Stimulated activated CD8-positive, alpha-beta memory T cell treated with anti-CD3 and anti-CD28 coated beads, Interleukin-15, amount 100 ng/mL, for 24 hours (primary cell): ENCODE measurements at places on chromosomes 1 and 21.

GRCh38 chr1:216532251-216532798 is 109.1 kb upstream of the USH2A start:
- no peak for DNase-seq

- no peak for DNase-seq
Measured at GRCh38 chr1:200674838-200675587, 5.3 kb upstream of the DDX59 start.

- no peak for DNase-seq
Measured at GRCh38 chr1:200972985-200973742, 50.4 kb downstream of the KIF21B start.

GRCh38 chr1:218514689-218515088 is 169.6 kb downstream of the TGFB2 start:
- DNase-seq = no peak

- no peak for DNase-seq
Measured at GRCh38 chr1:22861764-22862440, 110.8 kb downstream of the LACTBL1 start.

DNA sequence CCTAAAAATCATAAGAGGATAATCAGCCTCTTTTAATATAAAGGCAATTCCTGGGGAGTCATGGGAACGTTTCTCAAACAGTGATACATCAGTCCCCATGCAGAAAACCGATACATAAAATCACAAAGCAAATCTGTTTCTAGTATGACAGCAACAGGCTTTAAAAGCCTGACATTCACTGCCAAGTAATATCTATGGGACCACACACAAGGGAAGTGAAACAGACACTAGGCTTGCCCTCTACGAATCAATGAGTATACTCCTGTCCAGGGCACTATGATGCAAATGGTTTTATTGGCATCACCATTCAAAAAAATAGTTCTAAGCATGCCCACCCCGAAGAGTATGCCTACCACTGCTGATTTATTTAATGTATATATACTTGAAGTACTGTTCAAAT is 54.4 kb downstream of the TIAM1 start:
- no peak for DNase-seq

GRCh38 chr1:79519084-79519760 is 512.7 kb upstream of the ADGRL4 start:
- no peak for DNase-seq

DNA sequence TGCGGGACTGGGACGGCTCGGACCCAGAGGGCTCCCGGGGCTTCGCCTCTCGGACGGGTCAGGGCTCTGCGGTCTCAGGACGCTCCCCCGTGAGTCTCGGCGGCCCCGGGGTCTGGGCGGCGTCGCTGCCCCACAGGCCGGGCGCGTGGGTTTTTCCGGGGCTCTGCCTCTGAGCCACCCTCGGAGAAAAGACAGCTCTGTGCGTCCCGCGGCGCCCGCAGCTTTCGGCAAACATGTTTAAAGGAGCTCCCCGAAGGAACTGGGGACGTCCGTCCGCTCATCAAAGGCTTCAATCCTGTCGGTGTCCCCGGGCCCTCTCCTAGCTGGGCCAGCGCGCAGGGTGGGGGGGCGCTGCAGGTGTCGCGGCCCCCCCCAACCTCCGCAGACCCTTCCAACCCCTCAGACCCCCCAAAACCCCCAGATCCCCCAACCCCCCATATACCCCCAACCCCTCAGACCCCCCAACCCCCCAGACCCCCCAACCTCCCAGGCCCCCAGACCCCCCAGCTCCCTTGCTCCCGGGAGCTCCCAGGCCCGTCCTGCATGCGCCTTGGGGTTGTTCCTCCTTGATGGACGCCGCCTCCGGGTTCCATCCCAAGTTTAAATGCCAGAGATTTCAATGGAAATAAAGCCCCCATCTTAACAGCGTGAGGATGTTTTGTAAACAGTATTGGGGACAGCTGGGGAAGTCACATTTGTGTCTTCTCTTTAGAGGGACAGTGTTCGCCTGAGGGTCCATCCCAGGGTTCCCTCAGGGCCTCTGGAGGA is 996 bp upstream of the C1orf159 start:
- DNase-seq = no peak

- no peak for DNase-seq
Measured at GRCh38 chr21:40331804-40332203, 464.6 kb downstream of the PCP4 start.

DNA sequence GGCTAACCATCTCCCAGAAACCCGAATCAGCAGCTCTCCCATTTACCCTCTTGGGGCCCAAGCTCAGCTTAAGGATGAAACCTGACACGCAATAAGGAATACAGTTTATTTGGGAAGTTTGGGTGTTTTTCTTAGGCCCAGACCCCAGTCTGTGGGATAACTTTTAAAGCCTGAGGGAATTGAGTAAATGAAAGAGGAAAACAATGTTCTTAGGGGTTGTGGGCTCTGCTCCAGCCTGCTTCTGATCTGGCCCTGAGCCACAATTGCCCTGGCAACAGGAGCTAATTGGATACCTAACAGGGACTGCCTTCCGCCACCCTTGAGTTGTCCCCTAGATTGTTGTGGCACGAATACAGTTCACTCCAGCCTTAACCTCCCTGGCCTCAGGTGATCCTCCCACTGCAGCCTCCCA is 20.1 kb downstream of the DYRK3 start:
- DNase-seq = no peak

GRCh38 chr1:178847396-178847849 is 23.5 kb downstream of the ANGPTL1 start:
- no peak for DNase-seq

DNA sequence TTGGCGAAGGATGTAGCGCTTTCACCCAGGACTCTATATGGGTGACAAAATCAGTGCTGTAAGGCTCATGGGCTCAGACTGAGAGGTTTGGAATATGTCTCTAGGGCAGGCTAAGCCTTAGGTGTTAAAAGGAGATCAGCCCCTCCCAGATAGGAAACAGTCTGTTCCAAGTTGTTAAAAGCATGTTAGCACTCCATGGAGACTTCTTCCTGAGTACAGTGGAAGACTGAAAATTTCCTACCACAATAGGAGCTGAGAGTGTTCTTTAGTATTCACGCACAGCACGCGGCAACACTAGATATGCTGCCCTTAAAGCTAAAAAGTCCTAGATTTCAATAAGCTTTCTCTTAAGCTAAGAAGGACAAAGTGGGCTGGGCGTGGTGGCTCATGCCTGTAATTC is 122.1 kb downstream of the TRABD2B start:
- DNase-seq = no peak

- DNase-seq = no peak
Measured at GRCh38 chr1:94755675-94756074, 64.5 kb upstream of the SLC44A3 start.

GRCh38 chr1:21162740-21163464 is 13.8 kb downstream of the EIF4G3 start:
- DNase-seq = no peak

DNA sequence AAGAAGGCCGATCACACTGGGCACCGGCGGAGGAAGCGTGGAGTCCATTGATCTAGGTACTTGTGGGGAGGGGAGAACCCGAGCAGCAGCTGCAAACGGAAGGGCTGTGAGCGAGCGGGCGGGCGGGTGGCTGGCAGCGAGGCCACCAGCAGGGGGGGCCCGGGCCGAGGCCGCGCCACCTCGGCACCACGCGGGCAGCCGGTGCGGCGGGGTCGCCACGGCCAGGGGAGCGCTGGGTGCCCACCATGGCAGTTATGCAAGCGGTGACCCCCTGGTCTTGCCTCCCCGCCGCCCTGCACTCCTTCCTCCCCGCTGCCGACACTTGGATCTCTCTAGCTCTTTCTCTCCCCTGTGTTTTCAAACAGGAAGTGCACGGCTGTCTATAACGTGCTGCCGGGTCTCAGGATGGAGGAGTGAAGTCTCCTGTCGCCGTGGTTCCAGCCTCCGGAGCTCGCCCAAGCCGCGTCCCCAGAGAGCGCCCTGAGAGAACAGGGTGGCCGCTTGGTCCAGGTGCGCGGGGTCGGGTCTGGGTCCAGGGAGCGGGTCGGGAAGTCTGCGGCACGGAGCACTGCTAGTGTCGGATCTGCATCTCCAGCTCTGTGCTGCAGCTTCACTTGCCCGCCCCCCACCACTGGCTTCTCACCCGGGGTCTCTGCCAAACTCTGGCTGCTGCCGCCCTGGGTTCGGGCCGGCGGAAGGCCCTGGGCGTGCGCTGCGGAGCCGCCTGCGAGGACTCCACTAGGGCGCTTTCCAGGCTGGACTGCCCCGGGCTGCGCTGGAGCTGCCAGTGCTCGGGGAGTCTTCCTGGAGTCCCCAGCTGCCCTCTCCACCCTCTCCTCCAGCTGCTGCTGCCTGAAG is 22.7 kb downstream of the LRRC8D start:
- DNase-seq = peak; percentile 50

GRCh38 chr1:7931446-7931812 is 9.2 kb downstream of the TNFRSF9 start:
- DNase-seq = no peak

GRCh38 chr1:7684132-7684531 is 87.0 kb upstream of the VAMP3 start:
- no peak for DNase-seq

DNA sequence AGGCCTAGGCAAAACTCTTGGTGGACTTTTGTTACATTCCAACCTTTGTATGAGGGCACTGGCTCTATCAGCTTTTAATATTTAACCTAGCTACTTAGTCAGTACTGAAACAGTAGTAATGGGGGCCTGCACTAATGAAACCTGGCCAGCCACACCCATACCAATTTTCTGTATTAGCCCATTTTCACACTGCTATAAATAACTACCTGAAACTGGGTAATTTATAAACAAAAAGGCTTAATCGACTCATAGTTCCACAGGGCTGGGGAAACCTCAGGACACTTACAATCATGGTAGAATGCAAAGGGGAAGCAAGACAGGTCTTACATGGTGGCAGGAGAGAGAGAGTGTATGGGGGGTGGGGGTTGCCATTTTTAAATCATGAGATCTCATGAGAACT is 245.7 kb upstream of the RGS18 start:
- DNase-seq = no peak

GRCh38 chr1:33719771-33720670 is 143.9 kb upstream of the HMGB4 start:
- no peak for DNase-seq

GRCh38 chr1:18691648-18692047 is 61.0 kb downstream of the PAX7 start:
- no peak for DNase-seq

GRCh38 chr1:81420760-81421159 is 380.0 kb upstream of the ADGRL2 start:
- no peak for DNase-seq

GRCh38 chr1:71041806-71042205 is 5.8 kb downstream of the PTGER3 start:
- no peak for DNase-seq

- DNase-seq = peak; percentile 31
Measured at GRCh38 chr1:19799230-19800075, at the start of gene TMCO4. Gene TMCO4, minus strand, starts transcription at chr1:19799916. Its CDS starts 19,158 bp downstream, at chr1:19780758.

DNA sequence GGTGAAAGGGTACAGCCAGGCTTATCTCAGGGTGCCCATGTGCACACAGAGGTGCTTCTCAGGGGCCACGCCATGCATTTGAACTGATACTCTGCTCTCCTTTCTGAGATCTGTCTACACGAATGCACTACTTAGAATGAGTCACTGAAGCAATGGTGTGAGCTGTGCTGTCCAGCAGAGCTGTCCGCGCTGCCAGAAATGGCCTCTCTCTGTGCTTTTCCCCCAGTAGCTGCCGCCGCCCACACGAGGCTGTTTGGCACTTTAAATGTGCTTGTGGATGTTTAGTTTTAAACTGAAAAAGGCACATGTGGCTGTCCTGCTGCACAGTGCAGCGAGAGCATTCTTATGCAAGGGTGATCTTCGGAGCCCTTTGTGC is 87.1 kb upstream of the COL6A1 start:
- DNase-seq = no peak

- no peak for DNase-seq
Measured at GRCh38 chr1:193189442-193190095, 3.2 kb upstream of the B3GALT2 start.

DNA sequence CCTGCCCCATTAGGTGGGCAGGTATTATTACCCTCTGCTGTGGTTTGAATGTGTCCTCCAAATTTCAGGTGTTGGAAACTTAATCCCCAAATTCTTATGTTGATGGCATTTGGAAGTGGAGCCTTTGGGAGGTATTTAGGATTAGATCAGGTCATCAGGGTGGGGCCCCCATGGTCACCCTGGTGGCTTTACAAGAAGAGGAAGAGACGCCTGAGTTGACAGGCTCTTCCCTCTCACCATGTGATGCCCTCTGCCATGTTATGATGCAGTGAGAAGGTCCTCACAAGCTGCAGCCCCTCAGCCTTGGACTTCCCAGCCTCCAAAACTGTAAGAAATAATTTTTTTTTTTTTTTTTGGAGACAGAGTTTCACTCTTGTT is 8.8 kb upstream of the THEMIS2 start:
- no peak for DNase-seq

- DNase-seq = no peak
Measured at GRCh38 chr1:33653226-33653625, 180.8 kb downstream of the ZSCAN20 start.

DNA sequence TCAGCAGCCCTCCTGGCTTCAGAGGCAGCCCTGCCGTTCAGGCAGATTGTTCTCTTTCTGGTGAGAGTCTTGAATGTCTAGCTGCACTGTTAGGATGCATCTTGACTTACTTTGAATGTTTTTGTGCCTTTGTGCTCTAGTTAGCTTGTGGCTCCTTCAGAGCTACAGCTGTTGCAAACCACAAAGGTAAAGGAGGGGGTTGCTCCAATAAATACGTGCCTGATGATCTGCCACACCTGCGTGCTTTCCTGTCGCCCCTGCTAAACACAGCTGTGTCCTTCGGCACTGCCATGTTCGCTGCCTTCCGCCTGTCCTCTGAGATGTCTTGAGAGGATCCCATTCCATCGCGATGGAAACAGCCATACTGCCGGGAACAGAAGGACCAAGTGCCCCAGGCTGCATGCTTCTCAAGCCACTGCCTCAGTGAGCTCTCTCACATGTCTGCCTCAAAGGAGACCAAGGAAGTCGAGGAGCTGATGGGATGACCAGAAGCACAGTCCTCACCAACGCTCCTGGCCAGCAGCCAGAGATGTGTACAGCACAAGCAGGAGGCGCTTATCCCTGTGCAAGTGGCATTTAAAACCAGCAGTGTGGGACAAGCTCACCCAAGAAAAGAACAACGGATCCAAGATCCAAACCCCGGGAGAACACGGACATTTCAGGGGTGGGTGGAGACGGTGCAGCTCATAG is 12.0 kb upstream of the SMIM12 start:
- no peak for DNase-seq

DNA sequence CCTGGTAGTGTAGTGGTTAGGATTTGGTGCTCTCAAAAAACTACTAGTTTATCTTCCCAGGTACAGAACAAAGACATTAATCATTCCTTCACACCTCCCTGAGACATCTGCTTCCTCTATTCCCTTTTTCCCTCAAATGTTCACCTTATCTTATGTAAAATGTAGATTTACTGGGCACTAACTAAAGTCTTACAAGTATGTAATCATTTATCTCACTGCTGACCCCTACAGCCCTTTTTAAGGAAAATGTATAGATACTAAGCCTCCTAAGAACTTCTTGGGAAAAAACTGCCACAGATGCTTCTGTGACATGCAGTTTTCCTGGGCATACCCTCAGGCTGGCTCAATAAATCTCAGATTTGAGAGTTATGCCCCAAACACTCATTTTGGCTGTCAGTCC is 50.8 kb upstream of the NEK7 start:
- no peak for DNase-seq
